MV-4-11 (cell line): ENCODE measurements at places on chromosomes 2 and 18.
A peak's percentile ranks its signal among the peaks of the same experiment; 100 is the strongest.

DNA sequence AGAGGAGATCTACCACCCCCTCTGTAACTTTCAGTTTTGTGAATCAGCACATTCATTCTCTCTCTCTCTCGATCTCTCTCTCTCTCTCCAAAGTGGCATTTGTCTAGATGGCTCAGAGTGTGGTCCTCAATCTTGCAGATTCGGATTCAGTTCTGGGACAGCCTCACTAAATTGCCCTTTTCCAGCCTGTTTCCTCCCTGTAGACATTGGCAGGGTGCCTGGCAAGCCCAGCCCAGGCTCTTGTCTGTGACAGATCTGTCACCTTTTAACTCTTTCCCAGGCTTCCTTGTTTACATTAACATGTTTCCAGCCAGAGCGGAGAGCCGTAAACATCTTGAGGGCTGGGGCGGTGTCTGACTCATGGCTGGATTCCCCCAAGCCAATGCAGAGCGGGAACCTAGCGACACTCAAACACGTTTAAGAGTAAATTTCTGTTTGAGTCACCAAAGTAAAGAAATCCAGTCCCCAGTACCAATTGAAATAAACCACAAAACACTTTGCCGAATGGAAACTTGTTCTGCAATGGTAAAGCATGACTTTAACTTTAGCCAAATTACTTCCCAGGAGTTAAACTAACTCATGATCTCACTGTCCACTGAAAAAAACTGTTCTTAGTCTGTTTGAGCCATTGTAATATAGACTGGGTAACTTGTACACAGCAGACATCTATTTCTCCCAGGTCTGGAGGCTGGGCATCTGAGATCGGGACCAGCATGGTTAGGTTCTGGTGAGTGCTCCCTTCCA lies 6.6 kb upstream of the CYP27C1 start:
- peak; percentile 75 for DNase-seq

- DNase-seq, result no peak
Measured at GRCh38 chr18:56246916-56247315, 391.5 kb downstream of the TXNL1 start.

- DNase-seq, result no peak
Measured at GRCh38 chr2:120064664-120065063, 51.8 kb downstream of the EPB41L5 start.

GRCh38 chr2:12552092-12552491 lies 164.6 kb upstream of the TRIB2 start:
- DNase-seq, result peak; percentile 77

- peak; percentile 81 for DNase-seq
Measured at GRCh38 chr2:160282063-160282580, 82.0 kb upstream of the ITGB6 start.

- DNase-seq, result no peak
Measured at GRCh38 chr2:186919296-186919695, 70.3 kb upstream of the ZSWIM2 start.

DNA sequence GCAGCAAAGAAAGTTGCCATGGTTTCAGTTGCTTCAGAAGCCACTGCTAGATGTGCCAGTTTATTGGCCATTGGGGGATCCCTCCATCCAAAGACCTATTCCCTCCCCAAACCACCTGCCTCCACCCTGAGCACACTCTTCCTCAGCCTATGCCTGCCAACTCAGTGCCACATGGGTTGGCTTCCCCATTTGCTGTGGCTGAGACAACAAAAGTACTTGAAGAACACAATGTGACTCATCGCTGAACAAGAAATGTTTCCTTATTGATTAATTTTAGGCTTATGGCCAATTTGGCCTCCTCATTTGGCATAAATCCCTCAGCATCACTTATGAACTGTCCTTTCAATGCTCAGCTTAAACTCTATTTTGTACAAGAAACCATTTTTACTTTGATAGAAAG lies 215.9 kb downstream of the TMEM247 start:
- DNase-seq, result peak; percentile 65

DNA sequence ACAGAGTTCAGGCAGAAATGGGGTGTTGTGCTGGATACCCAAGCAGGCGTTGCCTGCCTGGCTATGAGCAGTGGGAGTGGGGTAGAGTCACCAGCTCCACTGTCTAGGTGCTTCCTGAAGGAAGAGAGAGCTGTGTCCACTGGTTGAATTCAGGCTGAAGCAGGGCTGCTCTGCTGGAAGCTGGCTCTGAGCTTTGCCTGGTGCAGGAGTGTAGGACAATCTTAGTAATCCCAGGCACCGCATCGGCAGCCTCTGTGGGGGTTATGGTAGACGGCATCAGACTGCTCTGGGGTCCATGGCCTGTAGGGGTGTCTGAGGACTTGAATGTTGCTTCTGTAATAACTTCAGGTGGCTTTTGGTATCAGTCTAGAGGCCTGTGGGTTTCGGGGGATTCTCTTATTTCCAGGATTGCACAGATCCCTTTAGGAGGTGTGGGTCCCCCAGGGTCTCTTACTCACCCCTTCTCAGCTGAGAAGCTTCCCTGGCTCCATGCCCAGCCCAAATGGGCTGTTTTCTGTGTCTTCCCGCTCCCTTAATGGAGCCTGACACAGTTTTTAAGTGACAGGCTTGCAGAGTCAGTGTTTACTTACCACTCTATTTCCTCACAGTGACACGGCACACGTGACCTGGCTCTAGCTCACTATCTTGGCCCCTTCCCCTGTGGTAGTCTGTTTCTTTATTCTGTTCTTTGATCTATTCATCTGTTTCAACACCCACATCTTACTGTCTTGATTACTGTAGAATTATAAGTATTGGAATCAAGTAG lies 644.3 kb downstream of the CBLN2 start:
- DNase-seq, result no peak

- DNase-seq, result no peak
Measured at GRCh38 chr18:498931-499775, 1.3 kb downstream of the COLEC12 start.

DNA sequence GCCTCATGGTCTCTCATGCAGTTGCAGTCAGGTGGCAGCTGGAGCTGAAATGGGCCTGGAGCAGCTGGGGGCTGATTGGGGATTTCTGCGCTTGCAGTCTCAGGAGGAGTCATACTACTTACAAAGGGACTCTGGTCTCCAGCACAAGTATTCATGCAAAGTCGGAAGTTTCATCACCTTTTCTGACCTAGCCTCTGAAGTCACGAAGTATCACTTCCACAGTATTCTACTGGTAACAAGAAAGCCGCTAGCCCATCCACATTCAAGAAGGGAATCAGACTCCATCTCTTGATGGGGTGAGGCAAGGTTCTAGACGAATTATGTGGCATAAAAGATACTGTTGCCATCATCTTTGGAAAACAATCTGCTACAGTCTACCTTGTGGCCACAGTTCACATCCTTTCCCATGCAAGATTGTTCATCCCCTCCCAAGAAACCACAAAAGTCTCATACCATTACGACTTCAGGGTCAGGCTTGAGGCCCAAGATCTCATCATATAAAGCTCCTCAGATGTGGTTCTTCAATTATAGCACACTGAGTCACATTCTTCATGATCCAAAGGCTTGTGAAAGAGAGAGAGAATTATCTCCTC lies 95.3 kb downstream of the SMC6 start:
- peak; percentile 82 for DNase-seq

- DNase-seq, result no peak
Measured at GRCh38 chr2:45568935-45569334, 42.1 kb downstream of the SRBD1 start.

DNA sequence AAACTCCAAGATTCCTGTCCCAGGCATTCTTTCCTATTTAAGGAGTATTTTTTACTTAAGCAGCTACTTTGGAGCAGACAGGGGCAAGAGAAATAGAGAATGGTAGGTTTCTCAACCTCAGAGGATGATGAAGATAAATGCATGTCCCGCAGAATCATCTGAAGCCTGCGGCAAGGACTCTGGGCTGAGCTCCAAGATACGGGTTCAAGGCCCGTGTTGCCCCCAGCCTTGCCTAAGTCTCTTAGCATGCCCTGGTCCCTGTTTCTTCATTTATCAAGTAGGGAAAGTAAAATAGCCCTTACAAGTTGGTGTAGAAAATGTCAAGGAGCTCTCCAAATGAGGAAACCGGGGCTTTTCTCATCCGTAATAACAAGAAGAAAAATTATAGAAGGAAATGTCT lies 214.0 kb downstream of the KLHL29 start:
- DNase-seq, result no peak

GRCh38 chr18:22411446-22411845 lies 6.3 kb downstream of the CTAGE1 start:
- no peak for DNase-seq

GRCh38 chr2:110979471-110980338 lies 141.0 kb upstream of the BCL2L11 start:
- peak; percentile 75 for DNase-seq

- DNase-seq, result peak; percentile 35
Measured at GRCh38 chr2:112156152-112156986, 18.2 kb downstream of the FBLN7 start.

DNA sequence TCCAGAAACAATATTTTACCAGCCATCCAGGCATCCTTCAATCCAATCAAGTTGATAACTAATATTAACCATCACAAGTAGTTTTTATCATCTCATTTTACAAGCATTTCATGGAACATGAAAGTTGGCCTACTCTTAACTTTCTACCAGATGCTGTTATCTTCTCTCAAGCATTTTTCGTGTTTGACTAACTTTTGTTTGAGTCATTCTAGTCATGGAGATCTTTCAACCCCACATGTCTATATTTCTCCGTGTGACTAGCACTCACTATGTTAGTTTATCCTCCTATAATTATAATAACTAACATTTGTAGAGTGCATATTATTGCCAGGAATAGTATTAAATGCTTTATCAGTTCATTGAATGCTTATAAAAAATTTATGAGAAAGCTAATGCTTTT lies 307.0 kb upstream of the CWC22 start:
- no peak for DNase-seq

GRCh38 chr18:50869150-50869549 lies 9.8 kb upstream of the ME2 start:
- DNase-seq, result no peak

- DNase-seq, result peak; percentile 71
Measured at GRCh38 chr2:223727562-223727961, 109.8 kb downstream of the AP1S3 start.

DNA sequence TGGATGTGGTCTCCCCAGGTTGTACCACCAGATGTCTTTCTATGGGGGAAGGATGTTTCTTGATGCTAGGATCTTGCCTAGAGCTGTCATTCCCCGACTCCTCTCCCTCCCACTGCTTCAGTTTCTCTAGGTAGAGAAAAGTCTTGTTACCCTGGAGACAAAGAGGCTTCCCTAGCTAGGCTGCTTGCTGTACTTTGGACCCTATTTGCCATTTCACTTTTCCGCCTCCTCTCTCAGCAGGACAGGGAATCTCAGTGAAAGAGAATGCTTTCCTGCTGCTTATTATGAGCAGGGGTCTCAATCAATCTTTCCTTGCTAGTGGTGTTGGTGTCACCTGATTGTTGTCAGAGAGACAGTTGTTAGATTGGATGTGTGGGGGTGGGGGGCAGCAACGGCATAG lies 818.8 kb upstream of the GYPC start:
- no peak for DNase-seq

GRCh38 chr18:5895299-5895875 lies at the start of gene TMEM200C:
Gene TMEM200C, minus strand, starts transcription at chr18:5895522. Its CDS starts 3,459 bp downstream, at chr18:5892063.
- no peak for DNase-seq

DNA sequence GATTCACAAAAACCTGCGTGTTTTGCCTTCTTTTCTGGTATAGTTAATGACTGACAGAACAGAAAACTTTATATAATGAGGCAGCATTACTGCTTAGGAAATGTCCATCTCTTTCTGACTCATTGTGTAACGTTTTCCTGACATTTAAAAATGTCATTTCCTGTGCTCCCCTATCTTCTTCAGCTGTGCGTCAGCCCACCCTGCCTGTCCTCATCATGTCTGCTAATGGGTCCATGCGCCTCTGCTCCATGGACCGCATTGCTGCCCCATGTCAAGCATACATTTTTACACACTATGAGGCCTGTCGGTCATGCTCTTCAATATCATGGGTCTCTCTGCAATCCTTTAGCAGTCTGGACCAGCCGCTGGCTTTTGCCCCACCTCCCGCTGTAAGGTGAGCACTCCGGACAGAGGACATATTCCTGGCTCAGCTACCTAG lies 234.3 kb downstream of the CDCA7 start:
- DNase-seq, result no peak

DNA sequence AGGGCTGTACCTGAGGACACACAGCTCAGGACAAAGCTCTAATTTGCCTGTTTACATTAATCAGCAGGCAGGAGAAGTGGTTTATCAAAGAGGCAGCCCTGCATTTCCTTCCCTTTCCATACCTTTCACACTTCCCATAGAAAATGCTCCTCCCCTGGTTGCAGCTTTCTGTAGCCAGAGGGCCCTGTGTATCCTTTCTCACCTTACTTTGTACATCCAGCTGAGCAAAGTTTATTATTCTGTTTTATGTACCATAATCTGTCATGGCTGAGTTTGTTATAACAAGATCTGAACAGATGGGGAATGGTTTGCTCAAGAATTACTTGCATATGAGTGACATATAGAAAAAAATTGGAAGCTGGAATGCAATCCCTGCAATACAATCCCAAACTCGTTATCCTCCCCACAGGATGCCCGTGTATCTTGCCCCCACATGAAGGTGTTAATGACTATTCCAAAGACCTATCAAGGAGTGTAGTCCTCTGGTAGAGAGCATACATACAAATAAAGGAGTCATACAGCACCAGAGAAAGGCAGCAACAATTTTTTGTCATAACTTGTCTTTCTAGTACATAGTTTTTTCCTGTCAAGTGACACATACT lies 1025.8 kb upstream of the KLHL29 start:
- DNase-seq, result no peak

- DNase-seq, result no peak
Measured at GRCh38 chr2:75592888-75593287, 32.1 kb upstream of the EVA1A start.

- peak; percentile 94 for DNase-seq
Measured at GRCh38 chr2:143140864-143141661, 11.8 kb downstream of the ARHGAP15 start.

GRCh38 chr2:236558993-236559978 lies 10.3 kb upstream of the ACKR3 start:
- DNase-seq, result no peak

DNA sequence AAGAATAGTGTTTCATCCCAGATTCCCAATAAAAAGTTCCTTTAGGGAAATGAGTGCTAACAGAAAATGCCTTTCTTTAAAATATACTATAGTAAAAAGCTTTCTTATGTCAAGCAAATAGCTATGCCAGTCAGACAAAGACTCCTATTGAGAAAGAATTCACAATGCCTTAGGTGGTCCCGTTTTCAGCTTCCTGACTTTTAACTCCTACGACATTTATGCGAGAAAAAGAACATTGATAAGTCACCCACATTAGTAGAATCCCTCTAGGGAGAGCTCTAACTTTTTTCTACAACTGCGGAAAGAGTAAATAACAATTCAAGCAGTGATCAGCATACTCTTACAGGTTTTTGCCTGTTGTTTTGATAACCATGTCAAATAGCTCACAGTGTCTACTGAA lies 750.8 kb upstream of the ACVR2A start:
- DNase-seq, result no peak
